NCI-H146 (cell line): ENCODE measurements at places on chromosomes 7 and 10.

- DNase-seq, result no peak
Measured at GRCh38 chr7:41994036-41994745, 242.8 kb downstream of the GLI3 start.

DNA sequence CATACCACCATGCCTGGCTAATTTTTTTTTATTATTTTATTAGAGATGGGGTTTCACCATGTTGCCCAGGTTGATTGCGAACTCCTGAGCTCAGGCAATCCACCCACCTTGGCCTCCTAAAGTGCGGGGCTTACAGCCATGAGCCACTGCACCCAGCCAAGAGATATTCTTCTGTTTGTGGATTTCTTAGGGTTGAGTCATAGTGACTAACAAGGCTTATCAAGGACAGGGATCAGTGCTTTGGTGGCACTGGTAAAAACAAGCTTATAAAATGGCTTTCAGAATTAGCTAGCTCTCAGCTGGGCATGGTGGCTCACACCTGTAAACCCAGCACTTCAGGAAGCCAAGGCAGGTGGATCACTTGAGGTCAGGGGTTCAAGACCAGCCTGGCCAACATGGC lies 122.4 kb downstream of the ZNF248 start:
- no peak for DNase-seq

- no peak for DNase-seq
Measured at GRCh38 chr10:47164800-47165128, 135.2 kb upstream of the GDF10 start.

- DNase-seq, result peak; percentile 89
Measured at GRCh38 chr7:114418117-114418516, 3.5 kb downstream of the FOXP2 start.

- peak; percentile 52 for DNase-seq
Measured at GRCh38 chr10:119421891-119422681, 120.4 kb downstream of the RGS10 start.

DNA sequence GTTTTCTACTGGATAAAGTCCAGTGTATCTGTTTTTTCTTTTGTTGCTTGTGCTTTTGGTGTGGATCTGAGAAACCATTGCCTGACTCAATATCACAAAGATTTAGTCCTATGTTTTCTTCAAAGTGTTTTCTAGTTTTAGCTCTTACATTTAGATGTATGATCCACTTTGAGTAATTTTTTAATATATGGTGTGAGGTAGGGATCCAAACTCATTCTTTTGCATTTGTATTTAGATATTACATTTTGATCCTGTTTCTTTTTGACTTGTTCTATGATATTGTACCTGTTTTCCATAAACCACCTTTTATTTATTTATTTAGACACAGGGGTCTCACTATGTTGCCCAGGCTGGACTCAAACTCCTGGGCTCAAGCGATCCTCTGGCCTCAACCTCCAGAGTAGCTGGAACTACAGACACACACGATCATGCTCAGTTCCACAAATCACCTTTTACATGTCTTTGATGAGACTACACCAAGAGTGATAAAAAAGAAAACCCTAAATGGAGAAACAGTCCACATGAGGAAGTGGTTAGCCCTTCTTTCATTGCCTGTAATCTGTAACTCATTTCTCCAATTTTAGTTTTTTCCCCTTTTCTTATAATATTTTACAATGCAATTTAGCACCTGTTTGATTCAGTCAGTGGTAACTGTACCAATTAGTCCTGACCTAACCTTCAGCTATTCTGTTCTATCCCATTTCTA lies 86.0 kb downstream of the SLC37A3 start:
- no peak for DNase-seq

DNA sequence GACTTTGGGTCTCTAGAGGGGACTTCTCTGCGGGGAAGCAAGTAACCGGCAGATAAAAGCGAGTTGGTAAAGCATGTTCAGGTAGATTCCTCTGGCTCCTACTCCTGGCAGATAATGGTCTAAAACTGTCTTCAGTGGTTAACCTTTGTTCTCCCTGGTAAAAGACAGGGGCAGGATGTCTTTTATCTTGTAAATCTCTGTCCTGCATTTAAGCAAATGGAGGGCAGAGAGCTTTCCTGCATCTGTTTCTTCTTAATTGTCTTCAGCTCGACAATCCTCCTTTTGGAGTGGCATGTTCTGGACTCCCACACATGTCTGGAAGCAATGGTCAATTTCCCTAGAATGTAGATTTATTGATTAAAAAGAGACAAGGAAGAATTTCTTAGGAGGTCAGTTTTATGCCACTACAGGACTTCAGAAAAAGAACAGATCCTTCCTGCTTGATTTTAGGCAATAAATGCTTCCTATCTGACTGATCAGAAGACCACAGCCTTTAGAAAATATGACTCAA lies 16.6 kb downstream of the C7orf33 start:
- no peak for DNase-seq

- DNase-seq, result no peak
Measured at GRCh38 chr10:123831259-123831658, 60.3 kb downstream of the CPXM2 start.

DNA sequence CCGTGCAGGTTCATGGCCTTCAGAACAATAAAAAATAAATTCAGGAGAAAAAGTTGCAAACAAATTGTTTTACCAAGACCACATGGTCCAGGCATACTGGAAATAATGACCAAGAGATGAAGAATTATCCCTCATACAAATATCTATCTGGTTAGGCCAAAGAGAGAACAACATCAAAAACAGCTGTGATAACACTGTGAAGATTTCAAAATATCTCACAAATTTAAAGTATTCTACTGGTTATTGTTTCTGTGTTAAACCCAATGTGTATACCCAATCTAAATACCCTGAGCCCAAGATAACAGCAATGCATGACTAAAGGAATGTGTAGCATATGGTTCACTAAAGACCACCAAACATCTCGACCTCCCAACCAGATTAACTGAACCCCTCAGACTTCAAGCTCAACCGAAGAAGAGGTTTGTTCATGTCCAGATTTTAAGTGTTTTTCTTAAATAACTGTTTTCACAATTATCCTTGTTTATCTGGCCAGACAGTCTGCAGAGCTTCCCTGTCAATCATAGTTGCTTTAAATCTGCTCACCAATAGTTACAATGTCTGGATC lies 10.9 kb downstream of the OR9A2 start:
- DNase-seq, result no peak

DNA sequence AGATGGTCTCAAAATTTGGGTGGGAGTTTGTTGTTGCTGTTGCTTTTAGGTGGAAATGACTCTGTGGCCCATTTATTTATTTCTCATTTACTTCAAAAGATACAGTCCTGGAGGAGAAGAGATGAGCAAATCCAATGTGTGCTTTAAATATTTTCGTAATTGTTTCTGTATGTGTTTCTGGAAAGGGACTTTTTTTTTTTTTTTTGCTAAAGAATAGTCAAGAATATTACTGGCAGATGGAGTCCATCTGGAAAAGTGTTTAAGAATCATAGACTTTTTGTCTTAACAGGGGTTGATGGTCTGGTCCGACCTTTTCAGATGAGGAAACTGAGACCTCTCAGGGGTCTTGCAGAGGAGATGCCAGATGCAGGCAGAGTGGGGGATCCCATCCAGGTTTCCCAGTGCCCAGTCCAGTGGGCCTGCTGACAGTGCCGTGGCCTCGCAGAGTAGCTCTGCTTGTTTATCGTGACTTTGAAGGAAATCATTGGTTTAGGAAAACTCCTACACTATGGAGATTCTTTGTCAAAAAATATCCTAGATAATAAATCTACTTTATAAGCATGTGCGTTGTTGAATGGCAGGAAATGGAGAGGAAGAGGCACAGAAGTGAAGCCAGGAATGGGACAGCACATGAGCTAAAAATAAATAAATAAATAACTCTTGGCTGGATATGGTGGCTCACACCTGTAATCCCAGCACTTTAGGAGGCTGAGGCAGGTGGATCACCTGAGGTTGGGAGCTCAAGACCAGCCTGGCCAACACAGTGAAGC lies 164.3 kb upstream of the SVIL start:
- no peak for DNase-seq

DNA sequence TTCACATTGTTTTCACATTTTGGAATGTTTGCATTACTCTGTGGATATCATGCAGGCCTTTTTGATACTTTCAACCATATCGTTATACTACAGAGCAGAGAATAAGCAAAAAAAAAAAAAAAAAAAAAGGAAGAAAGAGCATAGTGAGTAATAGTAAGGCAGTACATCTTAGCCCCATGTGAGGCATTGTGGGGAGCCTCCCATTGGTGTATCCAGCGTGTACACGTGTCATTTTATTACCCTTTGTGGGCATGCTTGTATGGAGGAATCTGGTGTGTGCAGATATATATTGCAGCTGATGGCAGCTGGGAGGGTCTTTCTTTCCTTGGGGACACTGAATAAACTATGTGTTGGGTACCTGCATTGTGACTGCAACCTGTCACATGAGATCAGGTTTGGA lies 19.6 kb downstream of the R3HCC1L start:
- DNase-seq, result no peak

DNA sequence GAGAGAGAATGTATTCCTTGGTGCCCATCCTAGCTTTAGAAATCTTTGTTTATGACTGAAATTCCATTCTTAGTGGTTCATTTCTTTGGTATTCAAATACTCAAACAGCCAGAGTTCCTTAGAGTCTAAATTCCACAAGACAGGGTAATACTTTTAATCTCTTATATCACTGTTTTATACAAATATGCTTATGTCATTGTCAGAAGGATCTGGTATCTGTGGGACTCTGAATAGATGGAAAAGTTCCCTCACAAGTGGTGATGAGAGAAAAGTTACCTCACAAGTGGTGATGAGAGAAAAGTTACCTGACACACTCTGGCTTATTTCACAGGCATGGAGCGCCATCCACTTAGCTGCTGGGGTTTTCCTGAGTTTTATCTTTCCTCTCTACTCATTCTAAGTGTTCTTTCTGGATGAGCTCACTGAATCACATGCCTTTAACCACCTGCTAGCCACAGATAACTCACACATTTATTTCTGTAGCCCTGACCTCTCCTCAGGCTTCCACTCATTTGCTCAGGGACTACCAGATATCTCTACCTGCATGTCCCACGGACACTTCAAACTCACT lies 784.0 kb downstream of the SUGCT start:
- DNase-seq, result no peak

DNA sequence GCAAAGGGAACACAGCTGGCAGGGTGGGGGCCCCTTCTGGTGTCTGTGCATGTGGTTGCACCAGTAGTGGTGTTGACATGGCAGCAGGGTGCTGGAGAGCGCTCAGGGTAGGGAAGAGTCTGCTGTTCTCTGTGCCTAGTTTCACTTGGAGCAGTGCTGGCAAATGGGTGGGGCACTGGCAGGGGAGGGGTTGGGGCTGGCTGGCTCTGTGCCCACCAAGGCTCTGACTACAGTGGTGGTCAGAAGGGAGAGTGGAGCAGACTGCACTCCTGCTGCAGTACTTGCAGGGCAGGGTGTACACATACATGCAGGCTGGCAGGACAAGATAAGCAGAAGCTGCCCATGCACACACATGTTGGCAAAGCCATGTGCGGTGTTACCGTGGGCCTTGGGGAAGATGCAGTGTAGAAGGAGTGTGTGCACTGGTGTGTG lies 18.2 kb downstream of the FAM25A start:
- no peak for DNase-seq

- DNase-seq, result no peak
Measured at GRCh38 chr7:55104712-55105433, 86.1 kb downstream of the EGFR start.

DNA sequence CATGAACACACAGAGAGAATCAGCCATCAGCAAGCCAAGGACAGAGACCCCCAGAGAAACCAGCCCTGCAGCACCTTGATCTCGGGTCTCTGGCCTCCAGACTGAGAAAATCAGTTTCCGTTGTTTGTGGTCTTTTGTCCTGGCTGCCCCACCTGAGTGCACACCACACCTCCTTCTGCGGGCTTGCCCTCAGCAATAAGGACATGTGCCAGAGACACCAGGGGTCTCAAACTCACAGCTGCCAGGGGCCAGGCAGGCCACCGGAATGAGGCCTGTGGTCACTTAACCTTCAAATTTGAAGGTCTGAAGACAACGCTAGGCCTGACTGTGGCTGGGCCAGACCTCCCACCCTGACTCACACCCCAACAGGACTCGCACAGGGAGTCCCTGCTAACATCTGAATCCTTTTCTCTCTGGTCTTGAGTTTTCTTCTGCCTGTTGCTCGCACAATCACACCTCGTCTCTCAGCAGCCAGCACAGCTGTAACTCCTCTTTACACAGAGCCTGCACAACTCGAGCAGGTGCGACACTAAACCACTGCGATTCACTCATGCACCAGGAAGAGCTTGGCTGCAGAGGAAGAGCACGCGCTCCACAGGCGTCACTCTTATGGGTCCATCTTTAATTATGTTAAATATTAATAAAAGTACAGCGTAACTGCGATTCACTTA lies 86.2 kb downstream of the CHST15 start:
- no peak for DNase-seq

DNA sequence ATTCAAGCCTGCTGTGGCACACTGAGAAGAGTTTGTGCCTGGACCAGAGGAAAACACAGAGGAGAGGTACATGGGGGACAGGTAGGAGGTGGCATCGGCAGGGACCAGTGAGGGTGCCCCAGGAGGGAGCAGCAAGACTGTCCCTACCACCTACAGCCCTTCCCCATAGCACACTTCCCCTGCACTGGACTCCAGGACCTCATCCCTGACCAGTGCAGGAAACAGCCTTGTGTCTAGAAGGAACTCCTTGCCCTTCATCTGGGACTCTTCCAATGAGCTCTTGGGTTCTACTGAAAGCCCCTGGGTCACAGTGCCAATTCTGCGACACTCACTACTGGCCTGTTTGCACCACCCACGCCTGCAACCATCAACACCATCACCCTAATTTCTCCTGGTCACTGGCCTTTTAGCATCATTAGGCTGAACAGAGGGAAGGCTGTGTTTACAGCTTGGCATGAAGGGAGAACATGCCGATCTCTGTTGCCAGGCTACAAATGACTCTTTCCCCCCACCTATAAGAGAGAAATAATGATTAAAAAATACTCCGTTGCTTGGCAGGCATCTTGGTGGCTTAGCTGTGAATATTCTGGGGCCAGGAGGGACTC lies 371.9 kb upstream of the ZMIZ1 start:
- DNase-seq, result no peak

GRCh38 chr10:125343118-125343925 lies 183.0 kb upstream of the CTBP2 start:
- DNase-seq, result peak; percentile 5

GRCh38 chr7:92496876-92497275 lies 19.1 kb upstream of the ERVW-1 start:
- no peak for DNase-seq

DNA sequence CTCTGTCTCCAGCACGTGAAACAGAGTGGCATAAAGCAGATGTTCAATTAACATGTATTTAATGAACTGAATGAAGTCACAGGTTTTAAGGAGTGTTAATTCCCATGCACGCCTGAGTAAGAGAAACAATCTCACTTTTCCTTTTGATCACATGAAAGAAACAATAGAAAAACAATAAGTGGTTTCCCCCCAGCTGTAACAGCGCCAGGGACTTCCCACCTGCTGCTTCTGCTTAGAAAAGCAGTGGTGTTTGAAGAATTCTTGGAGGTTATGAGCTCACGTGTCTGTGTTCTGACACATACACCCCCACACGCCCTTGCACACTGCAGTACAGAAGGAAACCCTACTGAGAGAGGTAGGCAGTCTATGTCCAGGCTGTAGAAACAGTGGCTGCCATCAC lies 51.3 kb upstream of the FRMD4A start:
- peak; percentile 79 for DNase-seq
